ENCODE measurements at places on chromosomes 2 and 18.

GRCh38 chr18:58915006-58915799 lies 50.5 kb downstream of the ZNF532 start:
- no peak for DNase-seq
- no peak overlapping the region for H3K4me3 ChIP-seq
- H3K36me3 ChIP-seq: peaks cover 4% of the 10 kb centered on the region

- H3K36me3 ChIP-seq: no peaks in the 10 kb centered on the region
- H3K4me1 ChIP-seq: no peaks in the 10 kb centered on the region
- DNase-seq: no peak
- no peak overlapping the region for H3K4me3 ChIP-seq
- H3K27ac ChIP-seq: no peak overlapping the region
Measured at GRCh38 chr2:29977284-29977683, 55.9 kb upstream of the ALK start.

GRCh38 chr2:152005607-152006006 lies 93.2 kb downstream of the CACNB4 start:
- H3K27me3 ChIP-seq: no peaks in the 10 kb centered on the region
- no peaks in the 10 kb centered on the region for H3K36me3 ChIP-seq
- no peak overlapping the region for H3K27ac ChIP-seq

DNA sequence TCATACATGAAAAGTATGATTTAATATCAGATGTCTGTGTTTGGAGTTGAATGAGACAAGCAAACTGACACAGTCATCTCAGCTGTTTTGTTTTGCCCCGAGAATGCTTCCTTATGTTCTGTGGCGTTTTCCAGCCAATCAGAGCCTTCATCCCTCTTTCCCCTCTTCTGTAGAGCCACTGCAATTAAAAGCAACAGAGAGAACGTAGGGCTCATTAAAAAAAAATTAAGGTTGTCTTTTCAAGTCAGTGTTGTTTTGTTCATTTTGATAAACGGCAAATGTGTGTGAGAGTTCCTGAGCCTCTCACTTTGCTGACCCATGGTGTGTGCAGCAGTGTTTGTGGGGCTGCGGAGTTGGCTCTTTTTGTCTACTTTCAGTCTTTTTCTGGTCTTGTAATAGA lies 216.0 kb downstream of the FHOD3 start:
- H3K36me3 ChIP-seq: no peaks in the 10 kb centered on the region
- H3K27me3 ChIP-seq: no peaks in the 10 kb centered on the region
- no peak overlapping the region for H3K27ac ChIP-seq
- DNase-seq: no peak
- no peaks in the 10 kb centered on the region for H3K4me1 ChIP-seq
